ENCODE measurements at places on chromosomes 6 and 20. TPM values are rescaled to one million over a fixed set of nuclear protein-coding genes. Genes with fewer than 3 reads are reported as not detected.

The TMEM151B gene
- 0.18 TPM for total RNA-seq

DNA sequence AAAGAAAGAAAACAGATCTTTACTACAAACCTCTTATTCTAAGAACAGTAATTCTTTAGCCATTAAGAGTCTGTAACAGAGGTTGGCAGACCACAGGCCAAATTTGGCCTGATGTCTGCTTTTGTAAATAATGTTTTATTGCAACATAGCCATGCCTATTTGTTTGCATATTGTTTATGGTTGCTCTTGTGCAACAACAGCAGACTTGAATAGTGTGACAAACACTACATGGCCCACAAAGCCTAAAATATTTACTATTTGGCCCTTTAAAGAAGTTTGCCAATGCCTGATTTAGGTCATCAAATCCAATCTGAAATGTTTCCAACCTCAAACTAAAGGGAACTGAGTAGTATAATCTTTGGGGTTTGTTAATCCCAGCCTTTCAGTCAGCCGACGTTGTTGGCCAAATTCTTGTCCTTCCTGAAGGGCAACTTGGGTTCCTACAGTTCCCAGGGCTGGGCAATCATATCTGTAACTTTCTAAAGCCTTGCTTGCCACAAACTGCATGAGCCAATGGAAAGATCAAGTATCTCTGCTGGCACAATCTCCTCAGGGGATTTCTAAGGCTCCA is 33.9 kb upstream of the TBC1D20 start:
- no peak for DNase-seq

DNA sequence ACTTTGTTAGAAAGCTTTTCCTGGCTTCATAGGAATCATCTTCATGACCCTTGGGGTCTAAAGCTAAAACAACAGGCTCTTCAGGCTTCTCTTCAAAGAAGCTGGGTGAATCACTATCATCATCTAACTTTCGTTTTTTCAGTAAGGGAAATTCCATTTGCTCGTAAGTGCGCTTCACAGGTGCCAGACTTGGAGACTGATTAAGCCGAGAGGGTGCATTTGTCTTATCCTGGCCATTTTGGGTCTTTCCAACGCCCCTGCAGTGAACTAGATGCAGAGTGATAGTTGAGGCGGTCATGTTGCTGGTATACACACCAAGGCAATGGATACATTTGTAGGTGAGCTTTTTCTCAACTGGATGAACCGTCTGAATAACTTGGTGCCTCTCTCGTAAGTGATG is 38.8 kb downstream of the ADNP start:
- no peak for DNase-seq

GRCh38 chr6:119481976-119482375 is 132.4 kb upstream of the MAN1A1 start:
- no peak for DNase-seq

DNA sequence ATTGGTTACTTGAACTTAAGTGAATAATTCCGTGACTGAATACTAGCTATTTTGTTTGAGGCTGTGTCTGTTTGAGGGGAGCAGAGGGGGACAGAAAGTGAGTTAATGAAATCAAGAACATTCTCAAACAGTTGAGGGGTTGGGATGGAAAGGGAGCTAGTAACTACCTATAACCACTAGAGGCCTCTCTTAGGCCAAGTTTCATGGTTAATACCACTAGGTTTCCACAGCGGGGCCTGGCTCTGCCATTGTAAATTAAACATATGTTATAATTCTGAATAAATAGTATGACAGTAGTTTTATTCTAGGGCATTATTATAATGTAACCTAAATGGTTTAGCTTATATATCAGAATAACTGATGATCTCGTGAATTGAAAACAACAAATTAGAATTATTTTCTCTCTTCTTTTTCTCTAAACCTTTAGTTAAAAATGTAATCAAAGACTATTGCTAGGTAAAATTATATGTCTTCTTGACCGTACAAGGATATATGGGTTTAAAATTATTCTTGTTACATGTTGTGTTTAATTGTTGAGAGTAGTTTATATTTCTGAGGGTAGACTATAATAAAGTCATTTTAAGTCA is 108.1 kb downstream of the BCKDHB start:
- peak; percentile 22 for DNase-seq

The SLC35F1 gene
- not detected for total RNA-seq

- no peak for DNase-seq
Observed at GRCh38 chr20:10783707-10784553, 110.1 kb upstream of the JAG1 start.

DNA sequence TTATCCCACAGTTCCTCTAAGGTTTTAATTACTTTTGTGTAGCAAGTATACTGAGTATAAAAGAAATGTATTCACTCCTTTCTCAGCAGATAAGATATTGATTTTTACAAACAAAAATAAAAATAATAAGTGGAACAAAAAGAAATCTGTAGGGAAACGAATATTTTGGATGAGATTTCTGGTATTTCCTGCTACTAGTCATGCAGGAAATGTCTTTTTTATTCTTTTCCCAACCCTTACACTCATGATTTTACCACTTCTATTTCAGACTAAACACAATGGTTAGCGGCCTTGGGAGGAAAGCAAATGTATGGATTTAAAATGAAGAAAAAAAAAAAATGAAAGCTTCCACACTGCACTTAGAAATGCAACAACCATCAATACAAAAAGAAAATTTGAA is 580.5 kb upstream of the MARCKS start:
- no peak for DNase-seq

- no peak for DNase-seq
Observed at GRCh38 chr6:132814716-132815570, 574 bp downstream of the RPS12 start.

The SMLR1 gene
- 0.08 TPM for total RNA-seq

The TFAP2A gene
- 83.9 TPM for total RNA-seq

DNA sequence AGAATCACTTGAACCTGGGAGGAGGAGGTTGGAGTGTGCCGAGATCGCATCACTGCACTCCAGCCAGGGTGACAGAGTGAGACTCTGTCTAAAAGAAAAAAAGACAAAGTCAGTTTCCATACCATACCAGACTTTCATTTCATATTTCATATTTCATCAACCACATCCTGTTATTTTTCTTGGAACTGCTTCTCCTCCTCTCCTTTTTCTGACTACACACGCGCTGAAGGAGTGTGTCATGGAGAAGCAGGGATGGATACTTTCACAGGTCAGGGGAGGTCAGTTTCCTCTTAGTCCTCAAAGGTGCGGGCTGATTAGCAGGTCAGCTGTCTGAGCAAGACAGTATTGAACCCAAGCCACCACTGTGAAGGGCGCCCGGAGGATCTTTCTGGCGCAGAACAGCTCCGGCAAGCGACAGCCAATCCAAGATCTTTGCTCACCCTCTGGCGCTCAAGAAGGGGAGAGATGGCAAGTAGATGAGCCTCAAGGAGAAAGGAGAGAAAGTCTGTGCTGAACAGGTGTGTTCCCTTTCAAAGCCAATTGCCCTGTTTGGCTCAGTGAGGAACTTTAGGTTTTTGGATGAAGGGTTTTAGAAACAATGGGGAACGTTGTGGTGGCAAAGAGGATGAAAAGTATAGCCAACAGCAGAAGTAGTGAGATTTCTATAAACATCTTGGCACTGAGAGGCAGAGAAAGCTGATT is 18.9 kb upstream of the SYNJ2 start:
- no peak for DNase-seq

The RFX6 gene
- not detected for total RNA-seq

DNA sequence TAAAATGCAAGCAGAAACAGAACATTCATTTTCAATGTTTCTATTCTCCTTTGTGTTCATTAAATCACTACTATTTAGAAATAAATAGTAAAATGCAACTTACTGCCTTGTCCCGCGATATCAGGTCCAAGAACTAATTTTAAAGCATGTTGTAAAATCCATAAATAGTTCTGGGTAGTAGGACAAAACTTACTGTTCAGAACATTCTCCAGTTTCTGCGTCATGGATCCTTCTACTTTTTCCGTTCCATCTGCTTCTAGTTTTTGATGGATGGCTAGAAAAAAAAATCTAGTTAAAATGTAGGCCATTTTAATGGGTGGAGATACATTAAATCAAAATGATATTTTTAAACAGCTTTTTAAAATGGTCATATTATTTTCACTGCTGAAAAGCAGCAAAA is 47.0 kb downstream of the HUS1B start:
- no peak for DNase-seq

DNA sequence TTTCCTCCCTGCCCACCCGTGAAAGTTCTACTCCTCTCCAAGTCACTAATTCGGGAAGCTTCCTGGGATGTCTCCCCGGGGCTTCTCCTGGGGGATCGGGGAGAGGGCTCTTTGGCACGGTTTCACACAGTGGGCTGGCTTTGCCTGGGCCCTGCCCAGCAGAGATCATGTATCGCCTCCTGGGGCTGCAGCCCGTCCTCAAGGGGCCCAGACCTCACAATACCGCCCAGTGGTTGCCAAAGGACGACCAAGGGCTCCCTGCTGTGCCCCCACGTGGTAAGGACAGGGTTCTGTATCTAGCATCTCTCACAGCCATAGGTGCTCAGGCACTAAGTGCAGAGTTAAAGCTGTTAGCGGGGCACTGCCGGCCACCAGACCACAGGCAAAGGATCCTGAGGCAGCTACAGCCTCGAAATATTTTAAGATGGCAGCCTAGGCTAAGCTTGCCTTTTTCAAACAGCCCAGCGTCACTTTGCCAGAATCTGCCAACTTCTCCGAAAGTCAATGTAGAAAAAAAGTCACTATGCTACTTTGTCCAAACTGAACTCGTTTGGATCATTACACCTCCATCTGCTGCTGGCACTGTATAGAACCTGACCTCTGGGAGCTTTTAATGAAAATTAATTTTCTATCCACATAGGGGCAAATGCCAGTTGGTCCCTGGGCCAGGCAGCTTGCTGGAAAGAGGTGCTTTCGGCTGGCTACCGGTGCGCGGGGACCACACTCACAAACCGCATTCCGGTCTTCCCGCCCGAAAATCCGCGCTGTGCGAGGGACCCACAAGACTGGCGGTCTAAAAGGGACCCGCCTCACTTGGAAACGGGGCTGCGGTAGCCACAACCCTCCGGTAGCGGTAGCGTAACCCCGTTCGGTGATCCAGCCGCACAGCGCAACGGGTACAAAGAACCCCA is 1.3 kb upstream of the NNAT start:
- no peak for DNase-seq

- no peak for DNase-seq
Observed at GRCh38 chr20:39282619-39283092, 320.5 kb downstream of the DHX35 start.

- no peak for DNase-seq
Observed at GRCh38 chr6:150070236-150070818, 1.4 kb upstream of the ULBP3 start.

The C20orf144 gene
- total RNA-seq, result not detected

GRCh38 chr20:33791959-33792597 is 19.1 kb upstream of the CHMP4B start:
- no peak for DNase-seq

The CRISP2 gene
- not detected for total RNA-seq

The NPBWR2 gene
- not detected for total RNA-seq

DNA sequence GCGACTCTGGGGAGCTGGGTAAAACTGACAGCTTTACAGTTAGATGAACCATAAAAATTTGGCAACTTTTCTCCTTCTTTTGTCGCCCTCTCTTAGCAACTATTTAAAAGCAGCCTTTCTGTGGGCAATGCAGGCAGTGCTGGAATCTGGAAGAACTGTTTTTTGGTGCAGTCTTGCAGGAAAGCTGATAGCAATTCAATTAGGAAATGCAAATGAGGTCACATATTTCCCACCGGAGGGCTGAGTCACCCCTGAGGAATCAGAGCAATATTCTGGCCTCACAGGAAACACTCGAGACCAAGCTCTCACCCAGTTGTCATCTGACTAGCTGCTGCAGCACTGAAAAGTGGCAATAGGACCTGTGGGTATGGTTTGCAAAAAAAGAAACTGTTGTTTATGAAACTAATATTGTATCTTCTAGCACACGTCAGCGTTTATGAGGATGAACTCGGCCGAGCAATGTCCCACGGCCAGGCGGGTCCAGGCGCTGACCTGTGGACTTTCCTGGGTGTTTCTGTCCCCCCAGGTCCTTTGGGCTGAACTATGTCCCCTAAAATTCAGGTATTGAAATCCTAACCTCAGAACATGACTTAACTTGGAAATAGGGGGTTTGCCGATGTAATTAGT is 312.3 kb downstream of the TAF4 start:
- DNase-seq, result no peak

DNA sequence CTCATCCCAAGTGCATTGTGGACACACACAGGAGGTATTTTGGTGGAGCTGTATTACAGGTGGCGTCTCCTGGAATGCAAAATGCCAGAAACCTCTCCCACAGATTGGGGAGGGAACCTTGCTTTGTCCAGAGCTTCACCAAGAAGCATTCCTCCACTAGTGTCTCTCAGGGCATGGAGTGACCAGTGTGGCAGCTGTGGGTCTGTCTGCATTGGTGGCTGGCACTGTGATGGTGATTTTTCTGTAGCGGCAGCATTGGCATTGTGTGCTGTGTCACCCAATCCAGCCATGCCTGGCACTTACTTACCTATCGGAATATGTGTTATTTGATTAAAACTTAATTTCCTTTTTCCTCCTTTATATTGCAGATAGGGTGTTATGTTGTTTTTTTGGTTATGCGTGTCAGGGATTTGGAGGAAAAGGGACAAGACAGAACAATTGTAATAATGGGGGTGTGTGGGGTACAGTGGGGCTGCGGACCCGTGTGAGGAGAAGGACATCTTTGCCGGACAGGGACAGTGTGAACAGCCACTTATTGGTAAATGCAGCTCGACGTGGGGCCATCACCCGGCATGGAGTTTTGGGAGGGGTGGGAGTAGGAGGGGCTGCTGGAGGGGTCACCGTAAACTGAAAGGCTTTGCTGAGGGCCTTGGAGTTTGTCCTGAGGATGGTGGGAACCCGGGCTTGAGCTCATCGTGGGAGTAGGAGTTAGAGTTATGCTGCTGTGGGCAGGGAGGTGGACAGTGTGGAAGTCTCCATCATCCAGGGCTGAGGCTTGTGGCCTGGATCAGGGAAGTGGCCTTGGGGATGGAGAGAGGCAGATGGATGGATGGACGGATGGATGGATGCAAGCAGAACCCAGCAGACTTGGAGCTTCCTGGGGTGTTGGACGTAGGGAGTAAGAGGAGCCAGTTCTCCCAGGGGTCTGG is 105.0 kb downstream of the SYCP2 start:
- no peak for DNase-seq

- DNase-seq, result no peak
Observed at GRCh38 chr6:102149191-102149590, 755.7 kb downstream of the GRIK2 start.

GRCh38 chr6:166342349-166343149 is at the start of gene SFT2D1:
Gene SFT2D1 (minus strand): TSS chr6:166342545. CDS start chr6:166342481, 64 bp downstream.
- peak; percentile 15 for DNase-seq

The GNAS gene
- 756 TPM for total RNA-seq

GRCh38 chr6:137847748-137848147 is 19.3 kb upstream of the TNFAIP3 start:
- DNase-seq, result no peak

- DNase-seq, result no peak
Observed at GRCh38 chr6:129638055-129638684, 71.8 kb downstream of the ARHGAP18 start.

The FAM162B gene
- not detected for total RNA-seq
